Cardiac septum (tissue), 1 donor: ENCODE measurements at places on chromosomes 7 and 10. TPM values are rescaled to one million over a fixed set of nuclear protein-coding genes. Genes with fewer than 3 reads are reported as not detected.

DNA sequence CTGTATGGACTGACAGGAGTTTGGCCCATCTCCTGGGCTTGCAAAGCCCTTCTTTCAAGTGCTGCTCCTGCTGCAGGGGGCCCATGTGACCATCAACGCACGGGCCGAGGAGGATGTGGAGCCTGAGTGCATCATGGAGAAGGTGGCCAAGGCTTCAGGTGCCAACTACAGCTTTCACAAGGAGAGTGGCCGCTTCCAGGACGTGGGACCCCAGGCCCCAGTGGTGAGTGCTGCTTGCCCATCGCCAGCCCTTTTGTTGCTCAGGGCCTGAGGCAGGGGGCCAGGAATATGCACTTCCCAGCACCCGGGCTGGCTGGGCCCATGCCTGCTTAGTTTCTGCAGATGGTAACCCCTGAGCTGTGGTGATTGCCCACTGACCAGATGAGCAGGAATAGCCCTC lies 8.7 kb downstream of the PGAM2 start:
- DNase-seq: no peak

- no peak for DNase-seq
Measured at GRCh38 chr7:82098414-82098813, 328.6 kb upstream of the HGF start.

GRCh38 chr10:109592391-109592790 lies 330.9 kb downstream of the XPNPEP1 start:
- DNase-seq: no peak

DNA sequence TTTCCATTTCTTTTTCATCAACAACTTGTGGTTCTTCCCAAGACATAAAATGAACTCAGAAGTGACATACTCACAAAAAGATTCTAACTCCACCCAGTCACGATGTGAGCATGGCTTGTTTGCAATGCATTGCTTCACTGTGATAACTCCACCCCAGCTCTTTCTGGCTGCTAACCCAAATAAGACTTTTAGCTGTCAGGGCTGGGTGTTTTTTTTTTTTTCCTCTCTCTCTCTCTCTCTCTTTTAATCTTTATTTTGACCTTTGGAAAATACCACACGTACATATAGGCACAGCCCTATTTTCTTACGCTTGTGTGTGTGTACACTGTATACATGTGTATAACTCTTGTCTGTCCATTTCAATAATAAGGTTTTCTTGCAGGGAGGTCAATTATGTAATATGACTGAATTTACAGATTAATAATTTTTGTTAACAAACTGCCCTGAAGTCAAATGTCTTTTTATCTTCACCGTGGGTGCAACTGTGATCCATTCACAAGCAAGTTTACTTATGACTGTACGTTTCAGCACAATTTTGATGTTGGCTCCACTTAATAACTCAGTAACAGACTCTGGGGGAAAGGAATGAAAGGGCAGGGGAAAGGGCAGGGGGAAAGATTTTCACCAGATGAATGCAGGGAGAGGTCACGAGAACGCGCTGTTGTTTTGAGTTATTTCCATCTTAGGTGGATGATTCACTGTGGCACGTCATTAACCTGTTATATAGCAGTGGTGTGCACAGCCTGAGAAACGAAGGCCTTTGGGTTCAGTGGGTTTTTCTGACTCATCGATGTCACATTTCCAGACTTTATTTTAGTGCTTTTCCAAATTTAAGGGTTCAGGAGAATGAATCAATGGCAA lies 49.1 kb downstream of the APBB1IP start:
- DNase-seq: no peak

The ADAMTS14 gene
- 0.81 TPM for total RNA-seq

The MAPK8 gene
- 34.1 TPM for total RNA-seq

The CDK13 gene
- total RNA-seq: 28.9 TPM

The ZNF800 gene
- 26.3 TPM for total RNA-seq
